AG04450 (cell line): ENCODE measurements at places on chromosomes 7 and 10.

DNA sequence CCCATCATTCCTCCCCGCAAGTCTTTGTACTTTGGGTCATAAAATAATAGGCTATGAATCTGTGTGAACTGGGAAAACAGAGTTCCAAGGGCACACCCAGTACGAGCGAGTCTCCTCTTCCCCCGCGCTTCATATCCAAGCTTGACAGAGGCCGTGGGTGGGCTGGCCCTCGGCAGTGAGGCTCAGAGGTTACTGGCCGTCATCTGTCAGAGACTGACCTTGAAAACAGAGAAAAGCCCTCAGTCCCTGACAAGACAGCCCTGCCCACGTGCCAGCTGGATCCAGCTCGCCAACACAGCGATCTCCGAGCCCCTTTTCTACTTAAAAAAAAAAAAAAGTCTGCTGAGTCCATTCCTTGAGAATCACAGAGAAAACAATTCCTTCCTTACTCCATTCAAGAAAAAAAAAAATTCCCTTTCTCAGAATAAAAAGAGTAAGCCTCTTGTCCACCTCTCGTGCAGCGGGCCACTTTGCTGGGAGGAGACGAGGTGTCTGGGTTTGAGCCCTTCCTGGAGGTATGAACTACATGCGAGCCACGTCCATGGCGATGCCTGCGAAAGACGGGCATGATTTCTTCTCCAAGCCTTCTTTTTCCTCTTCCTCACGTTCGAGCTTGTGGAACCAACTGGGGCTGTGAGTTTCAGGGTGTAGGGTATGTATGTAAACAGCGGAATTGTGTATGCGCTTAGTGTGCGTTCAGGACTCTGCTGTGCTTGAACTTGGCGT is 744 bp upstream of the BICC1 start:
- DNase-seq: no peak

GRCh38 chr10:32315424-32315823 is 31.5 kb downstream of the EPC1 start:
- no peak for DNase-seq

DNA sequence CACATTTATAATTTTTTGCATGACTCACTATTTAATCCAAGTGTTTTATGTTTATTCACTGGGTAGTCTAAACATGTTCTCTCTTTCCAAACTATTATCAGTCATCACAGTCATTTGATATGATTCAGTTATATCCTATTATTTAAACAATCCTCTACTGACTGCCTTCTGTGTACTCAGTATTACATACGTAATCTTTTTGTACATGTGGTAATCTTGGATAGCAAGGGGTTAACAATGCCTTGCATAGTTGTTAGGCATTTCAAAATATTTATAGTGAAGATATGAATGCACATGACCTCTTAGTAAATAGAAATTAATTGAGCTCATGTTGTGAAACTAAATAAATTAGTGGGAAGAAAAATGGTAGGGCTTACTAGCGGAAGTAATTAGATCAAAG is 379.4 kb upstream of the KIAA1217 start:
- no peak for DNase-seq

DNA sequence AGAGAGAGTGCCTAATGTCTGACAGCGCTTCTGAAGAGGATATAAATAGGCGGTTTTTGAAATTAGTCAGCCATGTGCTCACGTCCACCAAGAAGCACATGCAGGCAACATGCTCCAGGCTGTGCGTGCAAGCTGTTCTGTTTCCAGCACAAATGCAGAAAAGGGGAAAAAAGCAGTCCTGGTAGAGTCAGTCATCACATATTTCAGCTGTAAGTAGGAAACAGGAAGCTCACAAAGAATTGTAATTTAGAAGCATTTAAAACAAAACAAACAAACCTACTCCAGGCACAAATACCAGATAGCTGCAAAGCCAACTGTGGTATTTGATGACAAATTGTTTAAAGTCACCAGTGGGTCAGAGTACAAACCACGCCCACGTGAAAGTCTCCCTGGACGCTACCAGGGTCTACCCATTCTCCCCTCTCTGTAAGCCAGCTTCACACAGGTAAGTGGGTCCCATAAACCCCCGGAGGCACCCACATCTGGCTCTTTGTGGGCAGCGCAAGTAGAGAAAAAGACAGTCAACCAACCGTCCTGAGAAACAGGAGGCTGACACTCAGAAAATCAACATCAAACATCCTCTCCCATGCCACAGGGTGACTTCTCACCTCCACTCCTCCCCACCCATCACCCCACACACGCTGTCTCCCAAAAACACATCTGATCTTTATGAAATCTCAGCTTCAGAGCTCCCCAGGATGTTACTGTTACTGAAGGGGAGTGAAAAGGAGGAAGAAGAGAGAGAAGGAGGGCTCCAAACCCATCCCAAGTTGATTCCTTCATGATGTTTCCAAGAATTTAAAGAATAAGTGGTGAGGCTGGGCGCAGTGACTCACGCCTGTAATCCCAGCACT is 186.4 kb downstream of the FAM107B start:
- peak; percentile 97 for DNase-seq

DNA sequence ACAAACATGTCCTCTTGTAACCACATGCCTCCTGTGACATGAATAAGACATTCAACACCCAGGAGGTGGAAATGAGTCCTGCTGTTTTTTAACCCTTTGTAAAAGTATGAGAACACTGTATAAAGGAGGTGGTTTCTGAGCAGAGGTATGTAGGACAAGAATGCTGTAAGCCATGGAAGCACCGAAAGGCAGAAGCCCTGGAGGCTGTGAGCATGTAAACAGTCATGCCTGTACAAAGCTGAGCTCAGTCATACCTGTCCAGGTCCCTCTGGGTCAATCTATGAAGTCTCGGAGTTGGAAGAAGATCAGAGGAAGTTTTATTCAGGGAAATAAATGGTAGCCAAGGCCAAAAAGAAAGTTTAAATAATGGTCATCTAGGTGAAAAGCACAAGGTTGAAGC is 34.7 kb upstream of the XPNPEP1 start:
- DNase-seq: no peak

DNA sequence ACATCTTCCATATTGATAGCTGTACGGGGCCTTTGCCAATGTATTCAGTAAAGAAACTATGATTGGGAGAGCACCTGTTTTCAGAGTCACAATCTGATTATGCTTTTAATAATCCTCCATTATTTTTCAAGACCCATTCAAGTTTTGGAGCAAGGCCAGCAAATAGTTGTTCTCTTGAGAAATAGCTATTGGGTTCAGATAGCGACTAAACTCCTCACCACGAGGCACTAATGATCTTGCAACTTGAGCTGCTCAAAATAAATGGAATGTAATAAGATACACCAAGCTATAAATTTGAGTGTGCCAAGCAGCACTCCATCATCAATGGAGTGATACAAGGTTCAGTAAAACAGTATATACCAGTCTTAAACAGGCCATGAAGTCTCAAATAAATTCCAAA is 7.4 kb upstream of the MALRD1 start:
- no peak for DNase-seq

- DNase-seq: peak; percentile 36
Observed at GRCh38 chr10:34758447-34758996, 56.6 kb downstream of the PARD3 start.

GRCh38 chr10:947051-947450 is 15.5 kb upstream of the LARP4B start:
- DNase-seq: no peak

- no peak for DNase-seq
Observed at GRCh38 chr10:38072552-38072951, 21.6 kb upstream of the ZNF37A start.

DNA sequence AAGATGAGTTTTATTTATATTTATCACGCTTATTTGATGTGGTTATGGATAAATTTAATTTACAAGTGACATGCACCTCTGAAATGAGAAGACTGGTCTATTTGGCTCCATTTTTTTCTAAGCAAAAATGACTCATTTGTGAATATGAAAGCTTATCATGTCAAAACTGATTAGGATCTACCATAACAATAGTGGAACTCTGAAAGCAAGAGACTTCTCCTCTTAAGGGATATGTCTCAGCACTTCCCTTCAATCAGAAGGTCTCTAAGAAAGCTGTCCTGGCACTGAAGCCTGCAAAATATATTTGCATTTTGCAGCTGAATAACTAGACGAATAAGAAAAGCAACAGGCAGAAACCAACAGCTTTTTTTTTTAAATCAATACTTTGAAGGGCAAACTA is 12.7 kb downstream of the FAS start:
- DNase-seq: no peak

- DNase-seq: no peak
Observed at GRCh38 chr7:129774359-129774758, 162.8 kb downstream of the NRF1 start.

DNA sequence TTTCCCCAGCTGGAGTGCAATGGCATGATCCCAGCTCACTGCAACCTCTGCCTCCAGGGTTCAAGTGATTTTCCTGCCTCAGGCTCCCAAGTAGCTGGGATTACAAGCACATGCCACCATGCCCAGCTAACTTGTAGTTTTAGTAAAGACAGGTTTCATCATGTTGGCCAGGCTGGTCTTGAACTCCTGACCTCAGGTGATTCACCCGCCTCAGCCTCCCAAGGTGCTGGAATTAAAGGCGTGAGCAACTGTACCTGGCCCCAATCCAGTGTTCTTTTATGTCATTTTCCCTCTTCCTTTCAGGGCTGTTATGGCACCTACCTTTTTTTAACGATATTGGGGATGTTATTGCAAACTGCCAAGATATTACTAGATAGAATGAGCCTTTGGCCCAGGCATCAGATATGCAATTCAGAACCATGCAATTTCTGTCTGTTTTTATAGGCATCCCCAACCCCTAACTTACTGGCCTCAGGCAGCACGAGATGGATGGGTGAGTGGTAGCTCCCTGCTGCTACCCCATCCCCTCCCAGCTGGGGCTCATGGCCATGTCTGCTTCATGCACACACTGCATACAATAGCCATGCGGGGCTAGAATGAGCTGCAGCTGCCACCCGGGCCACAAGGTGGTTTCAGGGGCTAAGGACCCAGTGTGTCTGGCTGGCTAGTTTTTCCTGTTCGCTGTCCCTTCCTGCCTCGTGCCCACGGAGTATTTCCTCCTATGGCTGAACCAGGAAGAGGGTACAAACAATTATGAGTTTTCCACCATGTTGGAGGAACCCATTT is 1080.1 kb upstream of the SORCS1 start:
- no peak for DNase-seq

DNA sequence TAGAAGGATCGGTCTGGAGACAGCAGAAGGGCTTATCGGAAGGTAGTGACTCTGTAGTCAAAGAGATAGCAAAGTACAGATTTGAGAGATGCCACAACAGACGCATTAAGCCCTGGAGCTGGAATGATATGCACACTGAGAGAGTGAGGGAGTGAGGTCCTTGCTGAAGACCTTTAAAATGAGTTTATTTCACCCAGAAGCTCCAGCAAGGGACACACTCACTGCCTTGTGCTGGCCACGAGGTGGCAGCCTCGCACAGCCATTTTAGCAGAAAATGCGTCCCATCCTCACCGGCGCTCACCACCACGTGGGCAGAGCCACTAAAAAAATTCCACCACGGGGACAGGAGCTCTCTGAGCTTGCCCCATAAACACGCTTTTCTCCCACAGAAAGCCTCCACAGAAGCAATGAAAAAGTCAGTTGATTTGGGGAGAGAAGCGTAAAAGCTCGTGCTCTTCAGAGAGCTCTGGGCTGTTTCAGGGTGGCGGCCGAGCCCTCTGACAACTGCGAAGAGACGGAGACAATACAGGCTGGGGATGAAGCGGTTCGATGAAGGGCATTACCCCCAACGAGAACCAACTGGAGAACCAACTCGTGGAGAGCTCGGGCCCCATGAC is 163.0 kb upstream of the KLF14 start:
- DNase-seq: no peak

DNA sequence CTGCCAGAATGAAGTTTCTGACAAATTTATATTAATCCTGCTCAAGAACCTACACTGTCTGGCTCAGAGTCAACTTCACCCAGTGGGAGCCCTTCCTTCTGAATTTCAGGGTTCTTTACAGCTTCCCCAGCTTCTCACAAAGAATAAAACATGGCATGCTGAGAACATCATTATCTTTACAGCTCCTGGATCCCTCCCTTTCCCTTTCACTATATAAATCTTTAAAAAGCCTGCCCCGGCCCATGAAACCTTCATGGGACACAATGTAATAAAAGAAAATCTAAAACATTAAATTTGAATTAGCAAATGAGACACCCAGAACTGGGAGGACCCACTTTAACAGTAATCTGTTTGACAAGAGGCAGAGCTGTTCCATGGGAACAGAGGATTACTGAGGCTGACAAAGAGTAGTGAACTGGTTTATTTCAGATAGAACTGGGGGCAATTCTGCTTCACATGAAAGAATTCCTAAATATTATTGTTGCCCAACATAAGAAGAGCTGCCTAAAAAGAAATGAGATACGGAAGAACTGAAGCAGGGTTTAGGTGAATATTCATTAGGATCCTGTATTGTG is 222.8 kb downstream of the THSD7A start:
- no peak for DNase-seq
